NCI-H345 (cell line): ENCODE measurements at places on chromosomes 4 and X.

- DNase-seq: no peak
Measured at GRCh38 chr4:146108756-146109155, 66.8 kb upstream of the LSM6 start.

- DNase-seq: no peak
Measured at GRCh38 chr4:53951414-53951813, 113.0 kb downstream of the CHIC2 start.

DNA sequence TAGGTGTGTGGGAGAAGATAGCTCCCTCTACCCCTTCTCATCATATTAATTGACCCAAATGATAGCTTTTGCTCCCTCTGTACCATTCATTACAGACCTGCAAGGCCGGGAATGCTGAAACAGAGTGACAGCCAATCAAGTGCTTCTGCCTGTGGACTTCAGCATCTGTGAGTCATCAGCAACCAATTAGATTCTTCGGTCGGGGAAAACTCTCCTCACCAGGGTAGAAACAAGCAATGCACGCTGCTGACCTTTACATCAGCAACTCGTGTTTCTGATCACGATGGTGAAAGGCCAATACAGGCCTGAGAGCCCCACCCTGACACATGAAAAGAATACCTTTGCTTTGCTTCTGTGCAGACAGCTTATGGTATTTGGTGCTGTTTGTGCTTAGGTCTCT, 347.2 kb upstream of the DDX53 start:
- no peak for DNase-seq

DNA sequence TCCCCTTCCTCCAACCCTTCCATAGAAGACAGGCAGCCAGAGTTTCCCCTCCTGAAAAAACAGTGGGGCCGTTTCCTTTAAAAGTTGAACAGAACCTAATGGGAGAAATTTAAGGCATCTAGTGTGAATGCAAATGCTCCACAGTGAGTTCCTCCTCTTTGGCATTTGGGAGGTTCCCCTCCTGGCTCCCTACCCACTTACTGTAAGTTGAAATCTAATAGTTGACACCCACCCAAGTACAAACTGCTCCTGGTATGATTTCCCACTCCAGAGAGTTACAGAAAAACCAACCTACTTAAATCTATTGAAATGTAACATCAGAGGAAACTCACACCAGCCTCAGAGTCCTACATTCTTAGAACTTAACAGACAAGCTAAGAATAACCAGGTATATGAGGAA, 17.6 kb downstream of the ENPEP start:
- no peak for DNase-seq

GRCh38 chr4:121709766-121710405, 13.1 kb upstream of the ANXA5 start:
- no peak for DNase-seq

DNA sequence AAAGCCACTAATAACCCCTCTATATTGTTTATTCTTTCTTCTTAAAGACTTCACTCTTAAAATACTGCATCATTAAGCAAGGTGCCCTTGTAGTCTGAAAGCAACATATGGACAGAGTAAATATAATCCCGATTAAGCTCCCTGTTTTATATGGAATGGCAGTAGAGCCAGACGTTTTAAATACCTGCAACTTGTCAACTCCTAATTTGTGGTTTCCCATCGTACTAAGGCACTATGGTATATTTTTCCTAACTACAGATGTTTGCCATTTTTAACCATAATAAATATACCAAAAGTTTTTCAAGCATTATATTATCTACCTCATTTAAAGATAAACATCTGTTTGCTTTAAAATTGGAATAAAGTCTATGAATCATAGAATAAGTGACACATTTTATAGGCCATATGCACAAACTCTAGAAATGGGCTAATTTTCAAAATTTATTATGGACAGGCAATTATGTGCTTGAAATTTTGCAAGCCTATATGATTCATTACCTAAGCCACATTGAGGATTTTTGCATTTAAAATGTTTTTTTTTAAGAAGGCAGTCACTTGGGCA, 194.6 kb downstream of the FRMPD4 start:
- DNase-seq: no peak

DNA sequence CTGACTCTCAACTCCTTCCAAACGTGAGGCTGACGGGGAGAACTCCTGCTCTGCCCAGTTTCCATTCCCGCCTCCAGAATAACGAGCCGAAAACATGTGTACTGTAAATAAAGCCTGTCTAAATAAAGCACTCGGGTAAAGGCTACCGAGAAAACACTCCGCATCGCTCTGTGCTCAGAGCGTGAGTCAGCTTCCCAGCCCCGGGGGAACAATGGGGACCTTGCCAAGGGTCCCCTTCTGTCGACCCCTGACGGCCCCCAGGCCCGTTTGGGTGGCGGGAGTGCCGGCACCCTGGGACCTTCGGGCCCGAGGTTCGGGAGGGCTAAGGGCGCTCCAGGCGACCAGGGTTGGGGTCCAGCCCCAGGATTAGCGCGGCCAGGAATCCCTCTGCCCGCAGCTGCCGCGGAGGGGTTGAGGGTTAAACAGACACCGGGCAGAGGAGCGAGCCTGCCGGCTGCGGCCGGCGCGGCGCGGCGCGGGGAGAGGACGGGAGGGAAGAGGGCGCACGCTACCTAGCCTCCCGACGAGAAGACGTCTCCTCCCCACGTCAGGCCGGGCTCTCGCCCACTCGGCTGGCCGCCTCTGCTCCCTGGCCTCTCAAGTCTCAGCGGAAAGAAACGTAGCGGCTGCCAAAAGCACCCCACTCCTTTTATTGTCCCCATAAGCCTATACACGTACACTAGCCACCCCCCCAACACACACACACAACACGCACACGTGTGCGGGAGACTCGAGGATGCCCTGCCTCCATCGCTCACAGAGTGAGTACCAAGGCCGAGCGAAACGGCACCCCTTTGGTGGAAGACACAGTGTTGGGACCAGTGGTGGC, 85.5 kb downstream of the BCOR start:
- DNase-seq: peak; percentile 26

GRCh38 chr4:13546142-13546940, 2.0 kb upstream of the NKX3-2 start:
- peak; percentile 16 for DNase-seq

DNA sequence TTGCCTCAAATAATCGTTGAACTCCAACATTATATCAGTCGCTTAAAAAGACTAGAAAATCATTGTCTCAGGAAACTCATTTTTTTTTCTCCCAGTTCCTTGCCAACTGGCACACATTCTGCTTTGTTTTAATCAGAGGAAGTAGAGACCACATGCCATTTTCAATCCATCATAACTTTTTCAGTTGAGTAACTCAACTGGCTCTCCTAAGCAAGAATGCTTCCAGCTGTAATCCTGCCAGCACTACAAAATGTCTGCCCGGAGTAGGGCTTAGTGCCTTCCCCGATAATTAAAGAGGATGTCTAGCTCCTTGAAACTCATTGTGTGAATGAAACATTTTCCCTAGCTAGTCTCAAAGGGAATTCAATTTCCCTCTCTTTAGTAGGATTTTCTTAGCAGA, 33.0 kb downstream of the FREM3 start:
- no peak for DNase-seq

- DNase-seq: no peak
Measured at GRCh38 chrX:23883737-23884354, 23.9 kb downstream of the APOO start.

DNA sequence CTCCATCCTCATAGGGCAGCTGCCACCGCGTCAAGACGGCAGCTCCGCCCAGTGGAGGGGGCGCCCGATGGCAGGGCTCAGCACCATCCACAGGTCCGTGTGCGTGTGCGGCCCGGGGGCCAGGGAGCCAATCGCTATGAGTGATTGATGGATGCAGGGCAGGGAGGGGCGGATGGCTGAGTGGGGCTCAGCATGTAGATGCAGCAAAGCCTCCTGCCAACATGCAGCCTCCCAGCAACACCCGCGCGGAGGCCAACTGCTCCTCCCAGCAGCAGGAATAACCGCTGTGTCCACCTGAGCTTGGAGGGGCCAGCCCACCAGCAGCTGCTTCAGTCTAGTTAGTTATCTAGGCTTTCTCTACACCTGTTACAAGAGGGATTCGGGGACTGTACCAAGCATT, 77.4 kb downstream of the MTMR1 start:
- DNase-seq: no peak

DNA sequence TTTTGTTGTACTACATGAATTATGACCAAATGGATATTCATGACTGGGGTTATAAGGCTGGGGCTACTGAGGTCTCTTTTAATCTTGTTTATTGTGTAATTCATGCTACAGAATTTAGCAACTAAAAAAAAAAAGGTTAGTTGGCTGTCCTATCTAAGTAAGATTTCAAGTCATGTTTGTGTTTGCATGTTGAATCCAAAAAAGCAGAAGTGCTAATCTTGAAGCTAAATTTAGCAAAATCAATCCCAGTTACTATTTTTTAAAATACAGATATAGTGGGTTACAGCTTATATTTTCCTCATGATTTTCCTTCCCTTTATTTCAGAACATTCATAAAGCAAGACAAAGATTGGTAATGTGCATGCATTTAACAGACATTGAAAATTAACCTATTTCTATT, 19.4 kb downstream of the MTMR1 start:
- no peak for DNase-seq

DNA sequence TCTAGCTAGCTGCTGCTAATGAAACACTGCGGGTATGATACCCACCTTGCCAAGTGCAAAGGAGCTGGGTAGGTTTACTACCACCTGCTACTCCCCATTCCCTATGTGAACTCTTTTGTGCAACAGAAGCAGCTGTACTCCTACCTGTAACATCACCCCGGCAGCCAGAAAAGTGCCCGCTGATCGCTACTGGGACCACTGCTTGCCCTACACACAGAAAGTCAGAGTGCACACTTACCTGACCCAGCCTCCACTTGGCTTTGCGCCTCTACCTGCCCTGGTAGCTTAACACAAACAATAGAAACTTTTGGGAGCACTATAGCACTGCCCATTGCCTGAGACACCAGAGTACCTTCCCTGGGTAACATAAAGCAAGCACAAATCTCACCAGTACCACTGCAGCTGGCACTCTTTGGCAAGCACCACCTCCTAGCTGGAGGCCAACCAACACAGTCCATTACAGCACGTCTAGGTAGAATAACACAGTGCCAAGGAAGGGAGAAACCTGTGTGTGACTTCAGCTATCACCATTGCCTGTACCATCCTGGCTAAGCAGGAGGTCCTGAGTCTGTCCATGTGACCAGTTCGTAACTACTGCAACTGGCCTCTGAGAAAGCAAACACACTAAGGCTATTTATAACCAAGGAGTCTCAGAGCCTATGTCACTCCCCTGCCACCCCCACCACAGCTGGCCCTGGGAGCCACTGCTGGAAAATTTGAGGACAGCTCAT, 80.1 kb downstream of the CENPC start:
- no peak for DNase-seq

DNA sequence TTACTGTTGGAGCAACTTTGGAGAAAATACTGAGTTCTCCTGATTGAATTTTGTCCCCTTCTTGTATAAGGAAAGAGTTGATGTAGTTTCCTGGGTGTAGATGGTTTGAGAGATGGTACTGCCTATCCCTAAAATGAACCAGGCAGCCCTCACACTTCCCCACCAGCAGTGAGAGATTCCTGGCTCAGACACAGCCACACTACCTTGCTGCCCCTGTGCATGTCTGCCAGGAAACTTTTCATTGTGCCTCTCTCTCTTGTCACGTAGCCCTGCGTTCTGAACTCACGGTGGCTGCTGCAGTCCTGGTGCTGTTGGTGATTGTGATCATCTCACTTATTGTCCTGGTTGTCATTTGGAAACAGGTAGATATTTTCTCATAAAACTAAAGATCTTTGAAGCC, 45.2 kb downstream of the PDGFRA start:
- DNase-seq: no peak

DNA sequence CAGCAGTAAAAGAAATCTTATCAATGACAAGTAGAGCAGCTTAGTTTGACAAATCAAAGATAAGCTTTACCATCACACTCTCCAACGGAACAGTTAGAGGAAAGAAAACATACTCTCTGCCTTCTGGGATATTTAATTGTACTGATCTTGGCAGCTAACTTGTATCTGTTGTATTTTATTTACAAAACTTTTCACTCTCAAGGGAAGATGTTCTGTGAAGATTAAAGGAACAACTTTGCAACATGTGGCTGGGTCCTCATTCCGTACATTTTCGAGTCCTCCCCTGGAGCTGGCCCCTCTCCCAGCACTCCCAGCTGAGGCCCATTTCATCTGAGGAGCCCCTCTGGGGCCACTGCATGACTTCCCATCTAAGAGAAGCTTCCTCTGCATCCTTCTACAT, 74.4 kb downstream of the RPS3A start:
- no peak for DNase-seq

DNA sequence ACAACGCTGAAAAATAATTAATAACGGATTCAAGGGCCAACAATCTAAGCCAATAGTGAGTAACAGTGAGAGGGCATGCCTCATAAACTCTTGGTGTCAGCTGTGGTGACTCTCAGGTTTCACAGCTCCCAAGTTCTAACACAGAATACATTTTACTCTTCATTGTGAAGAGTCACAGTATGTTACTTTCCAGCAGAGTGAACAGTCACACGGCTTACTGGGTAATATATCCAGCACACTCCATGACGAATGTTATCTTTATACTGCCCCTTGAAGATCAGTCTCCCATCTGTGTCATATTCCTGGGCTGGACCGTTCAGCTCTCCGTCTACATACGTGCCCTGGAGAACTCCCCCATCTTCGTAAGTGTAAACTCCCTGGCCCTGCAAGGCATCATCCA, 23.1 kb downstream of the SETD7 start:
- DNase-seq: no peak

DNA sequence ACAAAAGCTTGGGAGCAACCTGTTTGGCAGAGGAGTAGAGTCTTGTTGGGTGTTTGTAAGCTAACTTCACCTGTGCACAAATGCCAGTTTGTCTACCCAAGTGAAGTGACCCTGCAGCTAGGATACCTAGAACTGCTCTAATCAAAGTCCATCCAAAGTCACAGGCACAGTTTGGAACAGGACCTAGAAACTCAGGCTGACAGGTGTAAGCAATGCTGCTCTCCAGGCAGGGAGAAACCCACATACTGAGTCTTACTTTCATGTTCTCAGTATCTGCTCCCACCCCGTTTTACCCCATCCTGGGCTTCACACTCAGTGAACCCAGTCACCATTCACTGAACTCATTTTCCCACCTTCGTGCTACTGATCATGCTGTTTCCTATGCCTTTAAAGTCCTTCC, 40.3 kb downstream of the MAML3 start:
- DNase-seq: no peak

GRCh38 chr4:113540859-113541258, 220.7 kb downstream of the CAMK2D start:
- DNase-seq: no peak

GRCh38 chr4:126583509-126583908, 1049.2 kb upstream of the INTU start:
- DNase-seq: no peak
